ENCODE measurements at places on chromosomes 13 and 19. TPM values are rescaled to one million over a fixed set of nuclear protein-coding genes. Genes with fewer than 3 reads are reported as not detected.

The NLRP11 gene
- total RNA-seq, result not detected

GRCh38 chr13:91346850-91347201 lies 661 bp upstream of the MIR17HG start:
- peaks cover 42% of the 10 kb centered on the region for H3K4me1 ChIP-seq
- peak; percentile 73 for DNase-seq
- H3K27me3 ChIP-seq, result no peaks in the 10 kb centered on the region
- peaks cover 29% of the 10 kb centered on the region for H3K36me3 ChIP-seq

DNA sequence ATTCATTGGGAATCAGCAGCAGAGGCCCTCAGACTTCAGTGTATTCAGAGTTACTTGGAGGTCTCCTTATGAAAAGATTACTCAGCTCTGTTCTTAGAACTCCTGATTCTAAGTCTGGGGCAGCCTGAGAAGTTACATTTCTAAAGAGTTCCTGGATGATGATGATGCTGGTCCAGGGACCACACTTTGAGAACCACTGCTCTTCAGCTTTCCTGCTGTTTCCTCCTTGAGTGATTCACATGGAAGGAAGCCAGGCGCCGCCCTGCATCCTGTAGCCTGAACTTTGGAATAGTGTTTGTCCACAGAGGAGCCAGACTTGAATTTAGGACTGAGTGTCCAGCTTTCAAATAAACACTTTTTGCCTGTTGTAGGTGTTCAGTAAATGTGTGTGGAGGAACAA lies 2.9 kb downstream of the CEBPG start:
- no peak overlapping the region for H3K4me3 ChIP-seq
- no peaks in the 10 kb centered on the region for H3K27me3 ChIP-seq
- DNase-seq, result no peak
- no peak overlapping the region for H3K27ac ChIP-seq
- peaks cover 33% of the 10 kb centered on the region for H3K36me3 ChIP-seq
- H3K4me1 ChIP-seq, result peaks cover 39% of the 10 kb centered on the region

- peak overlapping the region; percentile 95 for H3K27ac ChIP-seq
- H3K4me3 ChIP-seq, result peak overlapping the region; percentile 86
- peaks cover 20% of the 10 kb centered on the region for H3K4me1 ChIP-seq
- DNase-seq, result peak; percentile 78
Measured at GRCh38 chr19:2478278-2478755, 2.4 kb downstream of the GADD45B start.

The FBXO17 gene
- total RNA-seq, result not detected

GRCh38 chr13:40016953-40017660 lies 361.6 kb downstream of the COG6 start:
- no peak overlapping the region for H3K27ac ChIP-seq
- no peaks in the 10 kb centered on the region for H3K27me3 ChIP-seq
- no peak for DNase-seq
- H3K4me1 ChIP-seq, result peaks cover 1% of the 10 kb centered on the region
- no peak overlapping the region for H3K4me3 ChIP-seq
- no peaks in the 10 kb centered on the region for H3K36me3 ChIP-seq

The ATP8B3 gene
- total RNA-seq, result 27.8 TPM

GRCh38 chr19:35757749-35758608 lies at the start of gene PROSER3:
TSS of gene PROSER3 (plus strand) at chr19:35758176. CDS start at chr19:35758216, 40 bp downstream.
- H3K27ac ChIP-seq, result peak within 1 kb of the TSS; percentile 96
- DNase-seq, result peak; percentile 99
- H3K27me3 ChIP-seq, result no peaks in the 10 kb centered on the region
- H3K36me3 ChIP-seq, result peaks cover 36% of the 10 kb centered on the region
- H3K4me1 ChIP-seq, result peaks cover 36% of the 10 kb centered on the region

DNA sequence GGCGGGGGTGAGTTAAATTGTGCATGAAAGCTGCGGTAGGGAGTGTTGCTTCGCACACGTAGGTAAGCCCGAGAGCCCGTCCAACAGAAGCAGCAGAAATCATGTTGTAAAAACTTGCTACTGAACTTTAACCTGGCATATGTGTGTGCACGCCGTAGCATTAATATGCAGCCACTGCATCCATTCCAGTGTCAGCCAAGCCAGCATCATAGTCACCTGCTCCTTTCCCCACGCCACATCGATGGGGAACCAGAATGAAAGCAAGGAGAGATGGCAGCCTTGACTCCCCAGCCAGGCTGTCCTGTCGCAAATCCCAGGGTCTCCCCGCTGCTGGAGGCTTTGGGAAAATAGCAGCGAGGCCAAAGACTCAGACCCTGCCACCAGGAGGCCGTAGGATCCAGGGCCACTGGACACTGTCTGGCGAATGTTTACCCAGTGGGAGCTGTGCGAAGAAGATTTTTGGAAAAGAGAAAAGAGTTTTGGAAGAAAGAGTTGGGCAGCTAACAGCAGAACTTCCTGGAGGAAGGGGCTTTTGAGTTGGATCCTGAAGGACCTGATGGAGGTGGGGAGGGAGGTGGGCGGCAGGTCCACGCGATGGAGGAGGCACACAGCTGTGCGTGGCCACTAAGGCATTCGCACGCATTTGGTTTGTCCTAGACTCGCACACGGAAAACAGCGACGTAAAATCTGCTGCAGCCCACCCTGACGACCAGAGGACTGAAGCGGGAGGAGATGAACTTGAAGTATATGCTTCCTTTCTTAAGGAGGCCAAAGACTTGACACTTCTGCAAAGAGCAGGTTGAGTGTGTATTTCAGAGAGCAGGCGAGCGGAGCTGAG lies 48.7 kb upstream of the RANBP3 start:
- H3K27ac ChIP-seq, result no peak overlapping the region
- no peak for DNase-seq
- H3K4me1 ChIP-seq, result no peaks in the 10 kb centered on the region
- no peaks in the 10 kb centered on the region for H3K27me3 ChIP-seq

DNA sequence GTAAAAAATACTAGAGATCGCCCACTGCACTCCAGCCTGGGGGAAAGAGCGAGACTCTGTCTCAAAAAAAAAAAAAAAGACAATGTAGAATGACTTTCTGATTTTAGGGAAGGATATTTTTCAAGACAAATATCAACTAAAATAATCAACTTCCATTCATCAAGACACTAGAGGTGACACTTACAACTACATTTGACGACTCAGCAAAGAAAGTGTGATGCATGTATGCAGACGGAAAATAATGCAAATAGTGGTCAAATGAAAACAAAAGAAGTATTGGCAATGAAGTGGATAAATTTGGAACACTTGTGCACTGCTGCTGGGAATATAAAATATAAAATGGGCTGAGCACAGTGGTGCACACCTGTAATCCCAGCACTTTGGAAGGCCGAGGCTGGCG lies 12.2 kb downstream of the TMEM161A start:
- H3K27me3 ChIP-seq, result no peaks in the 10 kb centered on the region
- H3K27ac ChIP-seq, result no peak overlapping the region
- DNase-seq, result no peak
- peaks cover 20% of the 10 kb centered on the region for H3K36me3 ChIP-seq

DNA sequence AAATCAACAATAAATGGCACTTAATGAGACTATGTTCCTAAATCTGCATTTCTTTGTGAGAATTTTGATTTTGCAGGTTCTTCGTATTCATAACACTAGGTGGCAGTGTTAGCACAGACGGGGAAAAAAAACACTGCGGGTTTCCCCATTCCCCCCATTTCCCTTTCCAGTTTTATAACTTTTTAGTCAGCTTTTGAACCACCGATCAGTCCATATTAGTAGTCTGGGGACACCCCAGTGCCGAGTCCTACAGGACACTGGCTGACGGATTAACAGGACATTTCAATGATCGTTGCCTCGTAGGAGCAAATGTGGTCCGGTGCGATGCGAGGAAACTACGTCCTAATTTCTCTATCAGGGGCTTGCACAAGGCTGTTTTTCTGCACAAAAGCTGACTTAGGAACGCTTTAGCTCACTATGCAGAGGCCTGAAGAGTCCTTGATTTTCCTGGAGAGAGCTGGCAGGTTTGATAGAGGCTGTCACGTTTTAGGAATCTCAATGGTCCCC lies 234.3 kb downstream of the LMO7 start:
- H3K4me3 ChIP-seq, result peak overlapping the region; percentile 51
- peak overlapping the region; percentile 70 for H3K27ac ChIP-seq
- H3K4me1 ChIP-seq, result peaks cover 25% of the 10 kb centered on the region
- peaks cover 6% of the 10 kb centered on the region for H3K27me3 ChIP-seq

DNA sequence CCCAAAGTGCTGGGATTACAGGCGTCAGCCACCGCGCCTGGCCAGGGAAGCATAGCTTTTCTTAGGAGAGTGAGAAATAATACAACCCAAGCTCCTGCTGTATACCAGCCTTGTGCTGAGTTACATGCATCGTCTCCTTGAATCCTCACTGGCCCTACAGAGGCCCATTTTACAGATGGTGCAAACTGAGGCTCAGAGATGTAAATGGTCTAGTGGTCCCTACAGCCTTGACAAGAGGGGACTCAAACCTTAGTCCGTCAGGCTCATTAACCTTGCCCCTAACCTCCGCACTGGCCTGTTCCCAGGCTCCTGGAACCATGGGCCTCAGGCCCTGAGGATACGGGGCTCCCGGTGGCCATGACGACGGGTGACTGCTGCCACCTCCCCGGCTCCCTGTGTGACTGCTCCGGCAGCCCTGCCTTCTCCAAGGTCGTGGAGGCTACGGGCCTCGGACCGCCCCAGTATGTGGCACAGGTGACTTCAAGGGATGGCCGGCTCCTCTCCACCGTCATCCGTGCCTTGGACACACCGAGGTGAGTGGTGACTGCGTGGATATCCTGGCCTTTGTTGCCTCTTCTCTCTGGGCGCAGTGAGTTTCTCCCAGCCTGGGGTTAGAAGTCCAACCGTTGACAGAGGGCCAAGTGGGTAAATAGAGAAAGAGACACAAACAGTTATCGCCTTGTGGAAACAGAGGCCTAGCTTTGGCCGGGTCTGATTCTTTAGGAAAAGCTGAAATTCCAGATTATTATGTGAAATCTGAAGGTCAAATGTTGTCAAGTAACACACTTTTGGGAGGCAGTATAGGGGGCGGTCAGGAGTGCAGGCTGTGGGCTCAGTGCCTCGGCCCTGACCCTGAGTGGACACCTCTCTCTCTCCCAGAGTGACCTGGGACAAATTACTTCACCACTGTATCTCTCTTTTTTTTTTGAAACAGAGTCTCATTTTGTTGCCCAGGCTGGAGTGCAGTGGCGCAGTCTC lies 8.7 kb downstream of the MARCHF2 start:
- peaks cover 2% of the 10 kb centered on the region for H3K36me3 ChIP-seq
- no peaks in the 10 kb centered on the region for H3K27me3 ChIP-seq
- DNase-seq, result no peak
- no peaks in the 10 kb centered on the region for H3K4me1 ChIP-seq

All from activated CD8-positive, alpha-beta T cell treated with anti-CD3 and anti-CD28 coated beads, Interleukin-2, amount 10 ng/mL, durations not matched to agents 7 days and 5 days (primary cell).